T-helper 2 cell (primary cell): ENCODE measurements at places on chromosomes 7 and 10.

GRCh38 chr7:149532654-149533053, 35.0 kb upstream of the ZNF746 start:
- no peak for DNase-seq

GRCh38 chr7:46029111-46029704, 108.1 kb upstream of the IGFBP3 start:
- DNase-seq, result no peak

GRCh38 chr10:119834188-119834587, 38.5 kb downstream of the MCMBP start:
- no peak for DNase-seq

GRCh38 chr10:1130995-1131790, 75.0 kb downstream of the WDR37 start:
- no peak for DNase-seq

GRCh38 chr7:98559958-98560357, 57.1 kb upstream of the NPTX2 start:
- no peak for DNase-seq

DNA sequence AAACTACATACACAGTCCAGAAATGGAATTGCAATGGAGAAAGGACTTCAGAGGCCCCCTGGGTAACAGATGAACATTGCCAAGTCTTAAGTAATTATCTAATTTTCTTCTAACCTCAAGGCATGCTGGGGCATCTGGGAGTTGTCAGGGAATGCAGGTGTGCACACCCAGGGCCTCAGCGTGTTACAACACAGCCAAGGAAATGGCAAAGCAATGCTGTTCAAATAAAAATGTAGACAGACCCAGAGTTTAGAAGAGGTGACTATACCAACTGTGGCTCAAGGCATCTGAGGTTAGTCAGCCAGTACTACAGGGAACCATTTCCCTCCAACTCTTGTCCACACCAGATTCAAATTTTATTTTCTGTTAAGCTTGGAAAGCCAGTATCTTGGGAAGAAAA, 73.6 kb downstream of the CCDC3 start:
- DNase-seq, result no peak

DNA sequence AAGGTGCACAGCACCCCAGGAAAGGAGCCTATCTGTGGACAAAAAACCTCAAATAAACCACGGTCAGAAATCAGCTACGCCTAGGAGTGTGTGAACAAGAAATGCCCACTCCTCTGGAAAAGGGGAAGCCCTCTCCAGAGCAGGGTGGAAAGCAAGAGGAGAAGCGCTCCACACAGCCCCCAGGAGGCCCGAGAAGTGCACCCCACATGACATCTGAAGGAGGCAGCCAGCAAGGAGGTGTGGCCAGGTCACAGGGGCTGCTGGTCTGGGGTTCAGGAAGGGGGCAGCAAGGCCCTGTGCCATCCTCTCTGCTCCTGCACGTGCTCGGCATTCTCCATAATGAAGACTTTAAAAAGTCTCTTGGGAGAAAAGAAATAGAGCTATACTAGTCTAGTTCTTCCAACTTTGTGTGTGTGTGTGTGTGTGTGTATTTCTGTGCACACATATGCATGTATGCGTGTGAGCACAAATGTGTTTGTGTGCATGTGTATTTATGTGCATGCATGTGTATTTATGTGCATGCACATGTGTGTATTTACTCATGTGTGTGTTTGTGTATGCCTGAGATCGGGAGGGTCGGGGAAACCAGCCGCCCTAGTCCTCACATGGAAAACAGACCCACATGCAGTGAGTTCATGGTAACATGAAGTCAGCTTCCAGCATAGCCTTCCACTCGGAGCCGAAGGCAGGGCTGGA, 76.5 kb downstream of the TNS3 start:
- no peak for DNase-seq
